ENCODE measurements at places on chromosomes 11 and 22.

DNA sequence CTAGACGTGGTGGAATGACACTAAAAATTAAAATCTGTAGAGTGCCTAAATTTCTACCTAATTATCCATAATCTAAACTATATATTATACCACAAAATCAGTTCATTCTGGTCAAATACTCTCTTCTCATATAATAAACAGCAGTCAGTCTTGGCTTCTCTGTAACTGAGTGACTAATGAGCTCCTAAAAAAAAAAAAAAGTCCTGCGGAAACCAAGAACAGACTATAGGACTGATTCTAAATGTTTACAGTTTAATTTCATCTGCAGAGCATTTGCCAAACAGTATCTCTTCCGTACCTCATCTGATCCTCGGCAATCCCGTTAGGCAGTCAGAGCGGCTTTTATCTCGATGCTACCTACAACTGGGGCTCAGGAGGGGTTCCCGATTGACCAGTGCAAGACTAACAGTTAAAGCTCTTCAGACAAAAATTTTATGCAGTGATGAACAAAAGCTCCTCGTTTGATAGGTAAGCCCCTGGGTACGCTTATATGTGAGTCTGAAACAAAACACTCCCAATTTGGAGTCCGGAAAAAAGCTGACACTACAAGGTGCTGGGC lies 686 bp downstream of the KIF18A start:
- DNase-seq: no peak

DNA sequence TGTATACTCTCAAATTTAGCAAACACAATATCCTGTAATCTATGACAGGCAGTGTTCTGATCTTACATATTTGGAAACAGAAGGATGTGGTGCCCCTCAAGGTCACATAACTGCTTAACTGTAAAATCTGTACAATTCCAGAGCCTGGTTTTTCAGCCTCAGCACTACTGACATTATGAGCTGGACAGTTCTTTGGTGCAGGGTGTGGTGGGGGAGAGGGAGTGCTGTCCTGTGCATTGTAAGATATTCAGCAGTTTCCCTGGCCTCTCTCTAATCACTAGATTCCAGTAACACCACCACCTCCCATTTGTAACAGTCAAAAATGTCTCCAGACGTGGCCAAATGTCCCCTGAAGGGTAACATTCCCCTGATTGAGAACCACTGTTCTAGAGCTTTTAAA lies 1.8 kb upstream of the OR5B21 start:
- no peak for DNase-seq

- DNase-seq: no peak
Measured at GRCh38 chr11:102489186-102490145, 36.9 kb upstream of the TMEM123 start.

GRCh38 chr11:7967097-7967496 lies 1.9 kb upstream of the NLRP10 start:
- DNase-seq: no peak

- no peak for DNase-seq
Measured at GRCh38 chr11:1235901-1236315, 13.0 kb downstream of the MUC5B start.

GRCh38 chr22:41301085-41302020 lies at the start of gene ZC3H7B:
ZC3H7B (plus strand) TSS chr22:41301525; CDS start chr22:41320661, 19,136 bp downstream.
- DNase-seq: peak; percentile 60

GRCh38 chr11:4022669-4023068 lies 71.9 kb upstream of the RRM1 start:
- no peak for DNase-seq

DNA sequence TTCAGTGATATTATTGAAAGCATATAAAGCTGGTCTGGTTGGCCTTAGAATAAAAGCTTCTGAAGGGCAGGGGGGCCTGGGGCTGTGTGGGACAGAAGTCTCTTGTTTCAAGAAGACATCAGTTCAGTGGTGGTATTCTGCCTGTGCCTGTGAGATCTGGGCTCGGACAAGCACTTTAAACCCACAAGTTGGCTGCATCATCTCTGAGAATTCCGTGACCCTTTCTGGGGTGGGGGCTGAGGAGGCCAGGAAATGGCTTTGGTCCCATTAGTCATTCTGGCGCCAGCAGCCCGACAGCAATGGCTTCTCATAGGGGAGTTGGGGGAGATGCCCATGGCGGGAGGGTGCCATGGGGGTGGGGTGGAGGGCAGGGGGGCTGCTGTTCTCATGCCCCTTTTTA lies 104.1 kb downstream of the PKNOX2 start:
- DNase-seq: no peak

DNA sequence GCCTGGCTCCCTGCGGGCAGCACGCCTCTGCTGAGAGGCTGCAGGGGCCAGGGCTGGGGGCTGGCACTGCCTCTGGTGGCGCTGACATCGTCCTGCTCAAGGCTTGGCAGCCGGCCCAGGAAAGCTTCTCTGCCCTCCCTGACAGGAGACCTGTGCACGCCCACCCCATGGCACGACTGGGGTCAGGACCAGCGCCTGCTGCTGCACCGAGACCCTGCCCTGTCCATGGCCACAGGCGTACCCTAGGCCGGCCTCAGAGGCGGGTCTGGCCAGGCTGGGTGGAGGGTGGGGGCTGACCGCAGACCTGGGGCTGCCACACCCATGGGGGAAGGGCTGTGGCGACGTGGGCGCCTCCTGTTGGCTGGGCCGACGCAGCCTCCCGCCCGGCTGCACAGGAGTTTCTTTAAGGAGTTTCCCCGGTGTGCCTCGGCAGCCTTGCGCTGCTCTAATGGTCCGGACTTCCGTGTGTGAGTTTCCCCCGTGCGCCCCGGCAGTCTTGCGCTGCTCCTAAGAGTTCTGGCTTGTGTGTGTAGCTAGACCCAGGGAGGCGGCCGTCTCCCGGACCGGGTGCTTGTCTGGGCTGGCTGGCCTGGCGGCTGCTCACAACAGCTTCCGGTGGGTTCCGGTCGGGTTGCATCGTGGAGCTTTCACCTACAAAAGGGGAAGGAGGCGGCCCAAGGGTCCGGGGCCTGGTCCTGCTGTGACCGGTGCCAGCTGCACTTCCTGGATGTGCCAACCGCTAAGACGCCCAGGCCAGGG lies 4.6 kb downstream of the TRABD start:
- peak; percentile 30 for DNase-seq

- DNase-seq: no peak
Measured at GRCh38 chr11:57777969-57778317, 16.3 kb downstream of the CTNND1 start.

DNA sequence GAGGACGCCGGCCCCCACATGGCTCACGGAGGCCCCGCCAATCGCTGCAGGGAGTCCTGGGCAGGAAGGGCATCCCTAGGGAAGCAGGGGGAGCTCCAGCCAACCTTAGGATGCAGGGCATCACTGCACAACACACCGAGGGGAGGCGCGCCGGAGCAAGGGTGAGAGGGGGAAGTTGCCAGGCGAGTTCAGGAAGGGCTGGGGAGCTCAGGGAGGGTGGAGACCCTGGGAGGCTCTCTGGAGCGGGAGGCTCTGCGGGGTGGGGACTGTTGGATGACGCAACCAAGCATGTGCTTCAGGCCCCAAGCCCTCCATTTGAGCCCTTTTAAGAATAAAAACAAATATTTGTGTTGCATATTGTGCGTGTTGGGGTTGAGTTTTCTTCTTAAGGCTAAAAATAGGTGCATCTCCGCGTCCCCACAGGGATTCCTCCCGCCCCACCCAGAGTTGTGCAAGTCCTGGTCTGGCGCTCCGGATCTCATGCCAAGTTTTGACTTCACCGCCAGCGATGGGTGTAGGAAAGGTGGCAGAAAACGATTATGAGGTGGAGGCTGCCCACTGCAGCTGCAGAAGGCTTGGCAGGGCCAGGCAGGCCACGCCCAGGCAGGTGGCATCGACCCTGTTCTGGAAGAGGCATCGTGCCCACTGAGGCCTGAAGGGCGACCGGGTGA lies 65.2 kb downstream of the WNT7B start:
- no peak for DNase-seq

DNA sequence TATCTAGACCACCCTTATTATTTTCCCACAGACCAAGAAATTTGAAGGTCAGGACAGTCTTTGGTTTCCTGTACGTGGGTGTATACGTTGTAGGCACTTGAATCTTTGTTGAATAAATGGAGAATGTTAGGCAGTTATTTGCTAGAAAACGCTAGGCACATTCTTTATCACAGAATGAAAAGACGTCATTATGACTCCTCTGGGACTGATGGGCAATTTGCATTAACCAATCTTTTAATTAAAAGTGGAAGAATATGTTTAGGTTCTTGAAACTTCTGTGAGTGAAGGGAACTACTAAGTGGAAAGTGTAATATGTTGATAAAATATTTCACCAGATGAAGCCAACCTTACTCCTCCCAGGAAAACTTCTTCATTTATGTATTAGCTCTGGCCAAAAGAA lies 5.7 kb downstream of the CAT start:
- DNase-seq: no peak

- DNase-seq: no peak
Measured at GRCh38 chr11:70759846-70760245, 361.5 kb downstream of the CTTN start.

DNA sequence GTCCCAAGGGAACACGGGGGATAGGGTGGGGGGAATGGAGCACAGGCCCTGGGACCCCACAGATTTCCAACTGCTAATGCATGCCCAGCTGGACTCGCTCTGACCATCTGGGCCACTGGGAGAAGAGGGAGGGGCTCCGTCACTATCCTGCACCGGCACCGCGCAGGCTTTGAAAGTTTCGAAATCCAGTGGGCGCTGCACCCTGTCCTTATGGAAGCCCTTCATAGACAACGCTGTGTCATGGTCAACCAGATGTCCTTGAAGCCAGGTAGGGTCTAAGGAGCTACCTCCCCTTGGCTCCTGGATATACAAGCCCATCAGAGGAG lies 30.1 kb downstream of the LRRC10B start:
- DNase-seq: no peak

GRCh38 chr11:100681064-100681502 lies 6.0 kb upstream of the ARHGAP42 start:
- no peak for DNase-seq

DNA sequence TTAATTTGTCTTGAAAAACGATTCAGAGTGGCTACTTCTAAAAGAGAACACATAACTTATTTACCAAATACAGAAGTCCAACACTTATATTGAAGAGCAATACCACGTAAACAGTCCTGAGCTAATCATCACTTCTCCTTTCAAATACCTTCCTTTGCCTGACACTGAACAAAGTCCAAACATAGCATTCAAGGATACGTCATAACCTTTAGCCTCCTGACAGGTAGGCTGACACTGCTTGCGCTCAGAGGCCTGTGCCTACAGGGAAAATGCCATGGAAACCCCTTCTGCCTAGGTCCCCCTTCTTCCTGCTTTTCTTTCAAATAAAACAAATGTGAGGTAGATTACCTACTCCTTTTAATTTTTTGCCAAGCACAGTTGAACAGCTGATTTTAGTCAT lies 510.0 kb downstream of the INSC start:
- DNase-seq: no peak

DNA sequence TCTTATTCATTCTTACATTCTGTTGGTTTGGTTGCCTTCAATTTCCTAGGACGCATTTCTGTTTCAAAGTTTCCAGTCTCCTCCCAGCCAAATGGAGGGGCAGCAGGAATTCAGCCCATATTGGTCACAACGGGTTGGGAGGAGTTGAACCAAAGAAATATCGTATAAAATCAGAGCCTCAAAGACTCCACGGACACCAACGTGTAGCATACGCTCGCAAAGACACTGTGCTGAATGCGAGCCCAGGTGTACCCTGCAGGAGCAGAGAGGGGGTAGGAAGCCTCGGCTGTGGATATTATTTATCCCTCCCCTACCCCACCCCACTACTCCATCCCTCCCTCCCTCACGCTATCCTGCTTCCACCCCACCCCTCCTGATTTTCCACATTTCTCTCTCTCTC lies 15.5 kb upstream of the CCND1 start:
- no peak for DNase-seq

DNA sequence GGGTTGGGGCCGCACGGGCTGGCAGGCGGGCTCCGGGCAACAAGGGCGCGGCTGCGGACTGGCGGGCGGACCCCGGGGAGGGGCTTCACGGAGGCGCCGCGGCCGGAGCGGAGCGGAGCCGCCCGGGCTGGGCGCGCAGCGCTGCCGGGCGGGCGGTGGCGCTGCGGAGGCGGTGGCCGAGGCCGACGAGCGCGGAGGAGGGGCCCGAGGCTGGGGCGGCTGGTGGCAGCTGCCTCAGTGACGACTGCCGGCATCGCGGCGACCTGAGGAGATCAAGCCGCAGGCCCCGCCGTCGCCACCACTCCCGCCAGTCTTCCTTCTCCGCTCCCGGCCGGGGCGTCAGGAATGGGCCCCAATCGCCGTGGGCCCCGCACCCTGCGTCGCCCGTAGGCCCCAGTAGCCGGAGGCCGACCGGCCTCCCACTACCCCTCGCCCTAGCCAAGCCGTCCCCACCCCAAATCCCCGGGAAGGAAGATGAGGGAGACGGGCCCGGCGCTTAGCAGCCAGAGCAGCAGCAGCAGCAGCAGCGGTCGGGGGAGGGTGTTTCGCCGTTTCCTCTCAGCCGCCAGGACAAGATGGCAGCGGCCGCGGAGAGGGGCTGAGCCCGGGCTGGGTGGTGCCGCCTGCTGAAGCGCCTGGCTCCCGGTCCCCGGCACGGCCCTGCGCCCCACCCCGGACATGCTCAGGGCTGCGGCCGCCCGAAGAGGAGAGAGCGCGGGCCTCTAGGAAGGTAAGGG lies at the start of gene HIPK3:
Gene HIPK3, plus strand, starts transcription at position 222 of the 737 bp plus-strand sequence.
- DNase-seq: peak; percentile 80

All from NCI-H2227 treated with DMSO at 0.1 percent for 48 hours (cell line).